ENCODE measurements at places on chromosomes 6 and 20. TPM values are rescaled to one million over a fixed set of nuclear protein-coding genes. Genes with fewer than 3 reads are reported as not detected.

The RWDD2A gene
- 4.5 TPM for polyA plus RNA-seq

The ATP9A gene
- 0.11 TPM for polyA plus RNA-seq

The TREML1 gene
- polyA plus RNA-seq: not detected

The KIAA0408 gene
- not detected for polyA plus RNA-seq

The SPTLC3 gene
- not detected for polyA plus RNA-seq

The KCNK16 gene
- not detected for polyA plus RNA-seq

The SPEF1 gene
- not detected for polyA plus RNA-seq

The DPPA5 gene
- not detected for polyA plus RNA-seq

DNA sequence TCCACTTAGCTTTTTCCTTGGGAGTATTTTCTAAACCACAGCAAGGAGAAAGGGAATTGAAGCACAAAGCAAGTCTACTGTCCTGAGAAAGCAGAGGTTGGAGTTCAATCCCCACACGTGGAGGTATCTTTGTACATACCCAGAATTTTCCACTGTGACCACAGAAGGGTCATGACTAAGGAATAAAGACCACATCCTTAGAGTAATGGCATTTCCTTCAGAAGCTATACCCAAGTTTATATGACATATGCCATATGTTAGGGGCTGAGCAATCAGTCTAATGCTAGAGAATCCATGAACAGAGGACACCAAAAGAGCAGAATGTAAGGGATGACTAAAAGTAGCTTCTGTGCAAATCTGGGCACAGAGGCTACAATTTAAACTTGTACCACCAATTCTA lies 46.4 kb downstream of the ATG5 start:
- DNase-seq: no peak

DNA sequence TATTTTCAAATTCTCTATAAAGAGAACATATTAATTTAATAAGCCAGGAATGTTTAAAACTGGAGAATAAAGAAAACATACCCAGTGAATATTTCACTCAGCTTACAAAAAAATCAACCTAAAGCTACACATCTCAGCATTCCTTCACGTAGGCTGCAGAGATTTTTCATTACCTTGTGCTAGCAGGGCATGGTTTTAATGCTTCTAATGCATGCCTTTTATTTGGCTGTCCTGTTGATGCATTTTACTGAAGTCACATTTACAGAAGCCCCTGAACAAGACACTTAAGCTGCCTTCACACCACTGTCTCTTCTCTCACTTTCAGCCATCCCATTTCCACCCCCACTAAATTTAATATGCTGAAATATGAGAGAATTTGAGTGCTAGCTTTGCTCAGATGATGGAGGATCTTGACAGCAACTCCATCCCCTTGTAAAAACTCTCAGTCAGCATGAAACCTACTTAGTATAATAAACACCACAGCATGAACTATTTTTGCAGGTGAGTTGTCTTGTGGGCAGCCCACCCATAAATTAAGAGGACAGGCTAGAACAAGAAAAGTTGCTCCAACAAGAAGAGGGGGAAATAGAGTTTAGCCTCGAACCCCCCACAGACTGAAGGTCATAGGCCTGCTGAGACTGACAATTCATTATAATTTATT lies 159.4 kb downstream of the SIM1 start:
- DNase-seq: no peak

DNA sequence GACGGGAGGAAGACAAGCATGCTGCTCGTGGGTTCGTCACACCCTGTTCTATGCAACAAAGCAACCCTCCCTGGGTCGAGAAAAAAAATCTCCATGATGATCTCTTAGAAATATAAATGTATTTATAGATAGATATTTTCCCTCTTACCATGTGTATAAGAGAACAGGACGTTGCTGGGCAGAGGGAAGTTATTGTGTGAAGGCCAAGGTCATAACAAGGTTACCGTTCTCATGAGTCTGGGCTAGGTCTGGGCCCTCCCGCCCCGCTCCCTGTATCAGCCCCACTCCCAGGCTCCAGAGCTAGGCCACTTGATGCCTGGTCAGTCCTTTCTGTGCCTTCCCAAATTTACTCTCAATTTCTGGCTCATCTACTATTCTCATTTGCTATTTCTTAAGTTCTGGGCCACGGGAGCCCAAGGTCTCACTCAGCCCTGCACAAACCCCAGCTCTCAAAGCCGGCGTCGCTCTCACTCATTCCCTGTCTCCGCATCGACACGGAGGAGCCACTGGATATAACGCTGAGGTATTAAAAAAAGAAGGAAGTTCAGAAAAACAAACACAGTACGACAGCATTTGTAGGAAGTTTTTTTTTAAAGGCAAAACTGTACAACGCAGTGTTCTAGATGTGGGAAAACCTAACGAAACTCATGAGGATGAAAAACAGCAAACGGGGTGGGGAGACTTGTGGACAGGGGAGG lies 96.8 kb downstream of the PSMG4 start:
- DNase-seq: no peak

GRCh38 chr6:166814390-166814789 lies 142.0 kb downstream of the RNASET2 start:
- no peak for DNase-seq

DNA sequence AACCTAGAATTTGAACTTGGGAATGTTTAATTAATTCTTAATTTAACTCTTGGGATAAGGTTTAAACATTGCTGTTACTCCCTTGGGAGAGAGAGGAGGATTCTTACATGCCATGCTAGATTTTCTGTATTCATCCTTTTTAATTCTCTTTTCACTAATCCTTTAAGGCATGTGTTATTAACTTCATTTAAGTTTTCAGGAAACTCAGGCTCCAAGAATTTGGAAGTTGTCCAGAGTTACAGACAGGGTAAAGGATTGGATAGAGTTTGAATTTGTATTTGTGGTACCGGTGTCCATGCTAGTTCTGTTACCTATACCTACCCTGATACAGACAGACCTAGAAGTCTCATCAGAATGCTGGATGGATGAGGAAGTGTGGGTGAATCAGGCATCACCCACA lies 23.7 kb downstream of the DOK5 start:
- DNase-seq: no peak

- DNase-seq: no peak
Observed at GRCh38 chr6:141426400-141426980, 706.2 kb upstream of the GJE1 start.

DNA sequence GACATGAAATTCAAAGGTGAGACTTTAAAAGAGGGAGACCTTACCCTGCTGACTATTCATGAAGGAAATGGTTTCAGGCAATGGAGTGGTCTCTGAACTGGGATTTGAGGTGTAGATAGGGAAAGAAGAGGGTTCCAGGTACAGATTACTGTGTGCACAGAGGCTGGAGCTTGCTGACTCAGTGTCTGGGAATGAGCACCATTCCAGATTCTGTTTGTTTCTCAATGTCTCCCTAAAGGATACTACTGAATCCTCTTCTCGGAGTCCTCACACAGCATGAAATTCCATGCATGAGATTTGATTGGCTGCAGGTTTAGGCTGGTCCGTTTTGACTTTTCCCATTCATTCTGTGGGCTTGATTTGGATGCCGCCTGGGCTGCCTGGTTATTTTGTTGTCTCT lies 49.0 kb downstream of the PPP1R14C start:
- no peak for DNase-seq

DNA sequence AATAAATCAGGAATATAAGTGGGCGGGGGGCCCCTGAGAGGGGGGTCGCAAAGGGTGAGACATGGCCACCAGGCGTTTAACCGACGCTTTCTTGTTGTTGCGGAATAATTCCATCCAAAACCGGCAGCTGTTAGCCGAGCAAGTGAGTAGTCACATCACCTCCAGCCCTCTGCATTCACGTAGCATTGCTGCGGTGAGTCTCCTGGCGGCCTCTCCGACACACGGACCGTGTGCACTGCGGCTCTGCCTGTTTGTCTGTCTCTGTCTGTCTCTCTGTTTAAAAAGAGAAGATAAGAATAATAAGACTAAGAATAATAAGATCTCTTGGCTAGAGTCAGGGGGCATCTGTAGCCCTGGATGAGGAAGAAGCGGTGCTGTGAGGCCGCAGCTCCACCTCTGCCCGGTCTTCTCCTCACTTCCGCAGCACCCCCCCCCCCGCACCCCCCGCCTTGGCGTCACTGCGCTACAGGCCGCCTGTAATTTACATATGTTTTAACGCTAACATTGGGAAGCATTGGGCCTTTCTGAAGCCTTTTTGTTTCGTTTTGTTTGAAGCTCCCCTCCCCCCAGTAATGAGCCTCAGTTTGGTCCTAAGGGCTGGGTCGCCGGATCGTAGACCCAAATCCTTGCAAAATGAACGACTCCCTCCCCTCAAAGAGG lies 993 bp downstream of the STX16 start:
- peak; percentile 61 for DNase-seq

DNA sequence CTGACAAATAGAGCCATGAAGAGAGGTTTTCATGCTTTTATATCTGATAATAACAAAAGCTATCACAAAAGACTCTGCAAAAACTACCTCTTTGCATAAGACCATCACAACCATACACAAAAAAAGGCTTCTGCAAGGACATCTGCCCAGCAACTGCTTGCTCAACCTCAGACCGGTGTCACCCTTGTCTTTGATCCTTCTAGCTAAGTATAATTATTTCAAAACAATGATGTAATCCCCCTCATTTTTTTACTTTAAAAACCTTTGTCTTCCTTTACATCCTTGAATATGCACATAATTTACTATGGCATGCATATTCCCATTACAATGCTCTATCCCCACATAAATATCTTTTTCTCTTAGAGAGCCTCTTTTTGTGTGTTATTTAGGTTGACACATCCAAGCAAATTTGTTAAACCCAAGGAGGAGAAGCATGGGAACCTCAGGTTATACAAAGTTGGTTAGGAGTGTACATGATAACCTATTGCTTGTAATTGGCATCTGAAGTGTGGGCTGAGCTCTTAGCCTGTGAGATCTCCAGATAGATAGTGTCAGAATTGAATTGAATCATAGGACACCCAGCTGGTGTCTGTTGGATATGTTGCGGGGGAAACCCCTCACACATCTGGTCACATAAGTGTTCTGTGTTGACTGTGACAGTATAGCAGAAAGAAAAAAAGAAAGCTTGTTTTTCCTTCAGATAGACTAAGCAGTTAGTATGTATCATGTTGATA lies 20.7 kb upstream of the CGA start:
- no peak for DNase-seq

DNA sequence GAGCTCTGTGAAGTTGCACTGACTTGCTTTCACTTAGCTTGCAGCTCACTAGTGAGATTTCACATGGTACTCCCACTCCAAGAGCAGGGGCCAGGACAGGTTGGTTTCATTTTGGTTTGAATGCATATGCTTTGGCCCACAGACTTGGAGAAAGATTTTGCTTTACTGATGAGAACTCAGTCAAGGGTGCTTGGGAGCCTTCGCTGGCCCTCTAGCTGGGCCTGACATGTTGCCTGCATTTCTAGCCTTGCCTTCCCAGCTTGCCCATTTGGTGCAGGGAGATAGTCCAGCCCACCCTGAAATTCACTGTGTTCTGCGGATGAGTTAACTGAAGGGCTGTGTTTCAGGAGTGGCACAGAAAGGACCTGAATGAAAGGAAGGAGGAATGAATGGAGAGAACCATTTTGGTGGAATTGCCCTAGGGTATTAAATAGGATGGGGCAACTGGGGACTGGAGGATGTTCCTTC lies 1.9 kb downstream of the SGK1 start:
- DNase-seq: no peak

DNA sequence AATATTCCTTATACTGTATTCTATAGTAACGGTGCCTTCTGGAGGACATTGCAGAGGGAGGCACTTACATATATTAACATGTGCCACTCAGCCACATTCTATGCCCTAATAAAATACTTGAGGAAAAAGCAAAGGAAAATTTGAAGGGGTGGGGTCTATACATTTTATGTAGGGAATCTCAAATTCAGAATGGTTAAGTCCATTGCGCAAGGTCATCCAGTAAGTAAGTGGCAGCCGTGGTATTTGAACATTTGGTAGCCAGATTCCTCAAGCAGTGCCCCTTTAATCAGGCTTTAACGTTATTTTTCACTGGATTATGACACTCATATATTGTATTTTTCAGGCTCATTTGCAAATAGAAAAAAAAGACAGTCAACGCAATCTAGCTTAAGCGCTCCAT lies 738.3 kb downstream of the DOK5 start:
- no peak for DNase-seq

GRCh38 chr6:75483136-75483952 lies 10.3 kb downstream of the FILIP1 start:
- no peak for DNase-seq

- no peak for DNase-seq
Observed at GRCh38 chr20:17870086-17870740, 98.4 kb downstream of the SNX5 start.

GRCh38 chr20:1718604-1719384 lies 61.2 kb upstream of the SIRPG start:
- DNase-seq: no peak

- no peak for DNase-seq
Observed at GRCh38 chr6:137982418-137983189, 115.5 kb downstream of the TNFAIP3 start.

DNA sequence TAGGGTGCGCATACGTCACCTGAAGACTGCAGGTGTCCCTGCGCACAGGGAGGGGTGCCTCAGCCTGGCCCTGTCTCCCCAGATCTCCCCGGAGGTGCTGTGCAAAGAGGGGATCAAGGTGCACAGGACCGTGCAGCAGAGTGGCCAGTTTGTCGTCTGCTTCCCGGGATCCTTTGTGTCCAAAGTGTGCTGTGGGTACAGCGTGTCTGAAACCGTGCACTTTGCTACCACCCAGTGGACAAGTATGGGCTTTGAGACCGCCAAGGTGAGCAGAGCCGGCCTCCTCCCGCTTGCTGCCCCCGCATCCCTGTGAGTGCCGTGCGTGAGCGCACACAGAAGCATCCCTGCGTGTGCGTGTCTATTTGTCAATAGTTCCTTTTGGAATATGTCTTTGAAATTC lies 150.7 kb downstream of the DTNBP1 start:
- no peak for DNase-seq

- DNase-seq: no peak
Observed at GRCh38 chr6:83756565-83756964, 47.7 kb upstream of the SNAP91 start.

DNA sequence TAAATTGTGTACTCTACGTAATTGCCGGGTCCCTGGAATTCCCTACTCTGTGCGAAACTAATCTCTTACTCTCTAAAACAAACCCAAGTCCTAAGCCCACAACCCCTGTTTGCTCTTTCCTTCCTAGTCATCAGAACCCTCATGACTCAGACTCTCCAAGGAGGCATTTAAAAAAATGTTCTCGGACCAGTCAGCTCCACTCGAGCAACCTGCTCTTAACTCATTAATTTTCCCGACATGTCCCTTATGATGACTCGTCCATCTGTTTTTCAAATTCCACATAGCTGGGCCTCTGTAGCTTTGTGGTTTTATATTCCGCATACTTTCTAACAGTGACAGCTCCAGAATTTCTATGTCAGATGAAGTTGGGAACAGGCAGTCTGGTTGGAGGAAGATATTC lies 2.6 kb upstream of the MUC22 start:
- no peak for DNase-seq

GRCh38 chr6:116351101-116351500 lies 19.6 kb upstream of the DSE start:
- no peak for DNase-seq

DNA sequence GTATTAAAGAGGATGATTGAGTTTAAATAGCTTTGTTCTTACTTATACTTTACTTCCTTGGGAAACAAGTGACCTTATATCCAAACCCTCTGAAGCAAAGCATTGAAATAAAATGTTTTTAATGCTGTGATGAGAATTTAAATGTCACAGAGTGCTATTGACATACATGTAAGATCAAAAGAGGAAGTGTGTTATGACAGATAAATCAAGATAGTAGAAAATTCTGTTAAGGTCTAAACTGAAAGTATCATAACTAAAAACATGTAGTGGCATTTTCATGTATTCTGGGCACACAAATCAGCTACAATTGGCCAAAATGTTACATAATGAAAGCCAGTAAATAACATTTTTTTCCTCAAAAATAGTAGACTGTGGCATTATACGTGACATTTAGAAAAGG lies 318.0 kb downstream of the GRIK2 start:
- no peak for DNase-seq

Measured in GM12878 (cell line).